Activated naive CD8-positive, alpha-beta T cell treated with anti-CD3 and anti-CD28 coated beads, Interleukin-2, amount 50 U/mL, for 16 hours (primary cell): ENCODE measurements at places on chromosomes 6 and 20.

- DNase-seq: no peak
These were observed 123.7 kb upstream of the EXOC2 start for GRCh38 chr6:816510-817084.

DNA sequence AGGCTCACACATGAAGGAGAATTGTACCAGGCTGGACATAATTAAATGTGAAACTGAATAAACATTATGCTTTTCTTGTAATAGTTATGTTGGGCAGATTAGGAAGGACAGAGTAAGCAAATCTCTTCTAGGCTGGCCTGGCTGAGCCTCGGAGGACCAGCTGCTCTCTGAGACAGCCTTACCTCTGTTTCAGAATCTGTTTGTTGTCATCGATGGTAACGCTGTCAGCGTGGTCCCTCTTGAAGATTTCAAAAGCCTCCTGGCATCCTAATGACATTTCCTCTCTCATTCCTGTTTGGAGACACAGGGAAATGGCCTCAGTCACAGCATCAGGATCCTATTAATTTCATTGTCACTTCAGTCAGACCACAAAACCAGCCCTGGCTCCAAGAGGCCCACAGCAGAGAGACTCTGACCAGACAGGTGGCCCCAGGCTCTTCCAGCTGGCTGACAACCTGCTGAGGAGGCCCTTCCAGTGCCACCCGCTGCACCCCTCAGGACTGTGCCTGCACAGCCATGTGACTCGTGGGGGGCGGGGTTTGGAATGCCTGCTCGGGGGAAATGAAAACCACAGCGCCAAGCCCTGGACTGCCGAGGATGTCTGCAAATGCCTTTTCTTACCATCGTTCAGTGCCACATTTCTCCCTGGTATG lies 108.5 kb upstream of the KCNK16 start:
- no peak for DNase-seq

- no peak for DNase-seq
These were observed 20.0 kb upstream of the IL22RA2 start for GRCh38 chr6:137193256-137194070.

DNA sequence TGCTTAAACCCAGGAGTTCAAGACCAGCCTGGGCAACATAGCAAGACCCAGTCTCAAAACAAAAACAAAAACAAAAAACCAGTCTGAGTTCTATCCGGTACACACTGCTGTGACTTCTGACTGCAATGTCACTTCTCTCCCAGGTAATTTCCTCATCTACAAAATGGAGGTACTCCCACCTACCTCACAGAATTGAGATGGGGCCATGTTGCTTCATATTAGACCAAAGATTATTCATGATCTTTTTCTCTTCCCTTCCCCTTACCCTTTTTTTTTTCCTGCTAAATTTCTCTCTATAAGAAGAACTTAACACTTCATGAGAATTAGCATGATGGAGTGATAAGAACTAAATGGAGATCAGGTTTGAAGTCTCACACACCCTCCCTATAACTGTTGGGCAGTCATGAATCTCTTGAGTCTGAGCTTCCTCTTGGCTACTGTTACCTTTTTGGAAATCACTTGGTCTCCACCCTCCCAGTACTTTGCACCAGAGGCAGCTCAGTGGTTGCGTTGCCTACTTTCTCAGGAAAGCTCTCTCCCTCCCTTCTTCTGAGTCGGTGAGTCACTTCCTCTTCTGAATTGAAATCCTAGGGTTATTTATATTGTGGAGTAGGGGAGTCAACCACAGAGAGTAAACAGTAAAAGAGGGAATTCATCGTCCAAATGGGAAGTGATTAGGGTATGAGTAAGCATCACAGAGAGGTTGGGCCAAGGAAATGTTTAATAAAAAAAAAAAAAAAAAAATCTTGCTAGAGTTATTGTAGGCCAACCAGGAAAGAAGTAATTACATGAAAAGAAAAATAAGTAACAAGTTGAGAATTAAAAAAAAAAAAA lies 59.9 kb upstream of the MAP7 start:
- no peak for DNase-seq

DNA sequence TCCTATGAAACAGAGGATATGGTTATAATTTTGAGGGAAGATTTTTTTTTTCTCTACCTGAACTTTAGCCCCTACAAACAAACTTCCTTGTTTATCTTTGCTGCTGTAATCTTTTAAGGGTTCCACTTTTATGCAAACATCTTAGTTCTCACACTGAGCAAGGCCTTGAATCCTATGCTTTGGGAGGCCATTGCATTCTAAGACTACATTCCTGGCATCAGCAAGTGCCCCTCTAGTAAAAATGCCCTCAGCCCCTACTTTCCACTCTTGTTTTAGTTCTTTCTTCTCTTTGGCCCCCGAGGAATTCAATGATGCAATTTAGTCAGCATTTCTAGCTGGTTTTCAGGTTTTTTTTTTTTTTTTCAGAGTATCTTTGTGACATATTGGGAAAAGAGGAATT lies 8.1 kb upstream of the AHI1 start:
- no peak for DNase-seq
